Right renal cortex interstitium (tissue), 3 donors: ENCODE measurements at places on chromosomes 2 and 18.

DNA sequence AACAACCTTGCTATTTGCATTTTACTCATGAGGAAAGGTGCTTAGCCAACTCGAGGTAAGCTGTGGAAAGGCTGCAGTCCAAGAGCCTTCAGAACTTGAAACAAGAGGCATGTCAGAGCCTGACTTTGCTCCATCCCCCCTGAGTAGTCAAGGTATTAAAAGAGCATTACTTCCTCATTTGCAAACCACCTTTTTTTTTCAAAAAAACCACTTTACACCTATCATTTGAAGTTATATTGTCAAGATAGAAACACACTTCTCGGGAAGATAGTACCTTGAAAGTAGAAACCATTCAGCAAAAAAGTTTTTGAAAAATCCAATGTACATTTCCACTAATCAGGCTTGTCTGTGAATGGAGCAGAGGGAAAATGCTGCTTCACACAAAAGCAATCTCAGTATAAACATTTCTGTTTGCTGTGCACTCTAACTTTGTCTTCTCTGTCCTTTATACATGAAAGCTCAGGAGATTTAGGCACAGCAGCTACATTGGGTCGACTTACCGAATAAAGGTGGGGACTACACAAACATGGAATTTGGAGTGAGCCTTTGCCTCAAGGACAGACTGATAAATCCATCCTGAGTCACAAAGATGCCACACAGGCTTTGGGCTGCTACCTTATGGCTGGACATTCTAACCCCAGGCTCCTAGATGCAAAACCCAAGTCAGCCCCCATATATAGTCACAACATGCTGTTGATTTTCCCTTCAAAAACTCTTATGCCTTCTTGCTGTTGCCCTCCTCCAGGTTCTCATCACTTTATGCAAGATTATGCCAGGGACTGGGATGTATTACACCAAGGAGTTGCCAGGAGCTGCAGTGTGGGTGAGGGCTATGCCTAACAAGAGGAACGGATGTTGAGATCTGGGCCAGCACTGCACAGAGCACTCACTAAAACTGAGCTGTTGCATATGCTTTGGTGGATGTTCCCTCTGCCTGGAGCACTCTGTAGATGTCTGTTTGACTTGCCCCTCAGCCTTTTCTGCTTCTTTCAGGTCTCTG lies 41.4 kb upstream of the EML4 start:
- DNase-seq, result no peak

DNA sequence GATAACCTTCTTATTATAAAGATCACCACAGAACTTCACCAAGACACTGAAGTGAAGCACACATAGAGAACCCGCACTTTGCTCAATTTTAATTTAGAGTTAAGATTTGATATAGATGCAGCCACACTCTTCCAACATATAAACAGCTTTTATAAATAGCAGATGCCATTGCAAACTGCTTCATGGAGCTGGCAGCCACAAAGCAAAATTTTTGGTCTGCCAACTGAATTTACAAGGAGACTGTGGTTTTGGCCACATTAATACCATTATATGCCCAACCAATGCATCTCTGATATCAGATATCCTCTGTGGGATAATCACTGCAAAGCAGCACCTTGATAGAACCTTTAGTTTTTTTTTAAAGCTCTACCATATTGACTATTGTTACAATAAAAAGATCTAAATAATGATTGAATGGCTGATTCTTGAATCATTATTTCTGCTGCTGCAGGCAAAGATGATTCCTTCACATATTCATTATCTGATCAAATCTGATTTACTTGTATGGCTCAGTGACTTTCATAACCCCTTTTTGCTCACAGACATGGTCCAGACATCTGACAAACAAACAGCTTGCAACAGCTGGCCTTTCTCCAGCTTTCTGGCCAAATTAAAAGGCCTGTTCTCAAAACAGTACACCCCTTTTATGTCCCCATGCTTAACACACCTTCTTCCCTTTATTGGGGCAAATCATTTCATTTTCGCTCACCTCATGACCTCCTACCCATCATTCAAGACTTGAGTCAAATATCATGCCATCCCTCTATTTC lies 88.4 kb downstream of the METTL4 start:
- no peak for DNase-seq

DNA sequence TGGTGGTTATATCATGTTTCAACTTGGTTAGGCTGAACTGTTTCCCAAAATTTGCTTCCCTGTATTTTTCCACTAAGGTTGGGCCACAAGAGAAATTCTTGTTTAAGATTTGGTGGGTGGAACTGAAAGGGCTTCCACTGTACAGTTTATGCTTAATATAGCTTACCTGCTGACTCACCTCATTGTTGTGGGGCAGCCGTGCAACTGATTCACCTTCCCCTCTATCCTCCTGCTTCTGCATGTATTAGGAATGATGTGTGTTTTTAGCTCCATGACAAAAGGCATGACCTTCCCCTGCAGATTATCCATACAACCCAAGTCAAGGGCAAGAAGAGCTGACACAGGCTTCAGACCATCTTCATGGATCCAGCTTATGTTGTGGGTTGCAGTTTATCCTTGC lies 98.4 kb upstream of the GULP1 start:
- no peak for DNase-seq

DNA sequence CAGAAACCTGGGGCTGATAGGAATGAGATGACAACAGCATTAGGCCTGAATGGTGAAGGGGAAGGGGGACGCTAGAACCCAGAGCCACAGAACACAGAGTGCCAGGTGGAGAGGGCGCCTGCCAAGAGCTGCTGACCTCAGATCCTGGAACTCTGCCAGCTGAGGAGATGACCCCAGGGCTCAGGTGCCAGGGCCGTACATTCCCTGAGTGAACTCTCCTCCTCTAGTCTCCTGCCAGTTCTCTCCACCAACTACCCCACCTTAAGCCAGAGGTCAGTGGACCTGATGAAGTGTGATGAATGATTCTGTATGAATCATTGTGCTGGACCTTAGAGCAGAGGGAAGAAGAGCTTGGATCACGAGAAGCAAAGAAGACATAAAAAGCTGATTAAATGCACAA lies 1582.2 kb upstream of the ACVR2A start:
- no peak for DNase-seq

- no peak for DNase-seq
Measured at GRCh38 chr18:24731981-24732380, 271.5 kb downstream of the HRH4 start.

- no peak for DNase-seq
Measured at GRCh38 chr2:74390606-74391005, 10.5 kb upstream of the DCTN1 start.

DNA sequence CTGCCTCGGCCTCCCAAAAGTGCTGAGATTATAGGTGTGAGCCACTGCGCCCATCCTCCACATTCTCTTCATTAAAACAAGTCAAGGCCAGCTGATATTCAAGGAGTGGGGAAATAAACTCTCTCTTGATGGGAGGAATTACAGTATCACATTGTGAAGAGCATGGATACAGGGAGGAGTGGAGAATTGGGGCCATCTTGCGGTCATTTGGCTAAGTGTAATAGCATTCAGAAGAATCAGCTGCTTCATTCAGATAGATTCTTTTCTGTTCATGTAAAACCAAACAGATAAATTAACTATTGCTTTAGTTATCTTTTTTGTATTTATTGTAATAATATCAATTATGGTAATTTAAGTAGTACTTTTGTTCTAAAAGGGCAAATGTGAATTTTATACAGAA lies 156.3 kb downstream of the UBR3 start:
- no peak for DNase-seq

DNA sequence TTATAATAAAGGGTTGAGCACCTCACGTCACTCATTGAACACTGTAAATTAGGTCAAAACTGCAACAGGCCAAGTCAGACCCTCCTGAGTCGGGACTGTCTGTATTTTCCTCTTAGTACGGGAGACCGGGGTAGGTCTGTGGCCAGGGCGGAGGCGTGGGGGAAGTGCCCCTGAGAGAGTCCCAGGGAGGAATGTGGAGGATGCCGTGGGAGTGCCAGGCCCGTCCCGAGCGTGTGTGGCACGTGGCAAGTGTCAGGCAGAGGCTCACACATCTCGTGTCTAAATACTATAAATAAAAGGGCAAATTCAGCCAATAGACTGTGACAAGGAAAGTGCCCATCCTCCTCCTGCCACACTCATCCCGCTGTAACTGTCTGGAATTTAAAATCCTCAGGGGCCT lies 6.3 kb upstream of the HDAC4 start:
- no peak for DNase-seq

DNA sequence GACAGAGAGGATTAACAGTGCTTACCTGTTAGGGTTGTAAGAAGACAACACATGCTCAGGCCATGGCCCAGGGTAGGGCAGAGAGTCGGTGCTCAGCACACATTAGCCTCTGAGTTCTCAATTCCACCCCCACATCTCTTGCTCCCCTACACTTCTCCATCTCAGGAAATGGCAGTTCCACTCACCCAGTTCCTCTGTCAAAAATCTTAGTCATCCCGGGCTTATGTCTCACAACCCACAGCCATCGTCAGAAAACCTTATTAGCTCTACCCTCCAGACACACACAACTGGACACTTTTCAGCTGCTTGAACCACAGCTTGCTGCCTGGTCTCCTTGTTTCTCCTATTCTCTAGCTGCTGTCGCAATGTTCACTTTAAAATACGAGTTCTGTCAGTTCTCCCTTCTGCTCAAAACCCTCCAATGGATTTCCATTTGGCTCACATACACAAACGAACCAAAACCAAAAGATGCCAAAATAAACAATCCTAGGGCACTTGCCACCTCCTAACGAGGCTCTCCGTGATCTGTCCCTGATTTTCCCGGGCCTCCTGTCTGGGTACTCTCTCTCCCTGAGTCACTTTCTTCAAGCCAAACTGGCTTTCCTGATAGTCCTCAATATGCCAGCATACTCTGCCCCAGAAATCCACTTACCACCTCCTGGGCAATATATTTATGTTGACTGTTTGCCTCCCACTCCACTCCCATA lies 89.7 kb downstream of the KCTD1 start:
- no peak for DNase-seq

DNA sequence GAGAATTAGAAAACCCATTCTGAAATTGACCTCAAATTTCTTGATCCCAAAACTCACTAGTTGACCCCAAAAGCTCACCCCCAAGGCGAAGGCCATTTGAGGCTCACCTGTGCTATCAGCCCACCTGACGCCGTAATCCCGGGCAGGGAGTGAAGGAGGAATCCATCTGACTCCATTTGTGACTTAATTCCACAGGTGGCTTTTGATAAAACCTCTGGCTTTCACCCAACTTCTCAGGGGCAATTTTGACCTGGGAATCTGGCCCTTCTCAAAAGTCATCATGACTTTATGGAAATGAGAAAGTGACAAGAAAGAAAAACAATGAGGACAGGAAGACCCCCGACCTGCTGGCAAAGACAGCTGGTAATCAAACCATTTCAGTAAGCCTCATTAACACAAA lies 86.9 kb upstream of the SALL3 start:
- DNase-seq, result no peak

DNA sequence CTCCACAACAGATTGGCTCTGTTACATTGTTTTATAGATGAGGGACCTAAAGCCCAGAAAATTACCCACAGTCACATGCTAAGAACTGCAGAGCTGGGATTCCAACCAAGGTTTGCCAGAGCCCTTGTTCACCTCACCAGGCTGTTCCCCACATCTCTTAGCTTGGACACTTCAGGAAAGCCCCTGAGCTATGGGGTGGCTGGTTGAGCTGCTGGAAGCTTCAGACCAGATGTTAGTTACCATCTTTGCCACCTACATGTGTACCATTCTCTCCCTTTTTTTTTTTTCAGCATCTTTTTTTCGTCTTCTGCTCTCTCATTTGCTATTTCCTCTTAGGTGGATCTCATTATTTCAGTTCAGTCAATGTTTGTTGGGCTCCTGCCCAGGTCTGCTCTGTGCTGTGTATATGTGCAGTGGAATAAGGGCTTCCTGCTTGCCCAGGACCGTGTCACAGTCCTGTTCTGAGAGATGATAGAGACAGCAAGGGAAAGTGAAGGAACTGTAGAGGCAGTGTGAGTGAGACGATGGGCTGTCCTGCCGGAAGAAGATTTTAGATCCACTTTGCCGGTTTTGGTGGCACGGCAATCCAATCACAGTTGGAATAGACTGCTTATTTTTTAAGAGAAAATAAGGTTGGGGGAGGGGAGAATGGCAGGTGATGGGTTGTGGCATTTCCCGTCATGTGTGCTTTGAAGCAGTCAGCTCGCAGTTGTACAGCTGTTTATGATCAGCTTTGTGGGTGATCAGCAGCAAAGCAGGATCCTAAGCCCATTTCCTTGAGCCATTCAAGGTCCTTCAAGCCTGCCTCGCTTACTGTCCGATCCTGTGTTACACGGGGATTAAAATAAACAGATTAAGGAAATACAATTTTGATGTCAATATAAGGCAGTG lies 152.6 kb downstream of the RTN4 start:
- DNase-seq, result no peak

GRCh38 chr2:222752746-222753145 lies 81.3 kb downstream of the MOGAT1 start:
- no peak for DNase-seq

GRCh38 chr2:23213196-23213595 lies 171.8 kb upstream of the KLHL29 start:
- no peak for DNase-seq

DNA sequence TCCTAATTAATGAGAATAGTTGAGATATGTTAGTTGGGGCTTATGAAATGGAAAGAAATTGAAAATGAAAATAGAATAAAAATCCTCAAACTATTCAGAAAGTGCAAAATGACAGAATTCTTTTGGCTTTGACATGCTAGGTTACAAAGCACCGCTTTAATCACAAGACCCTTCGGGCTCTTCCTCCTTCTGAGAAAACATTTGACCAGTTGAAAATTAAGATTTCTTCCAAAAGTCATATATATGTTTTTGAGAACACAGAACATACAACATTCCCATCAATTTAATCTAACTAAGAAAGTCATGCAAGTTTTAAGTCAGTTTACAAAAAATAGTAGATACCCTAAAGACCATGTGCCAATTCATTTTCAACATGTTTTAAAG lies 2.2 kb upstream of the SLC40A1 start:
- no peak for DNase-seq

DNA sequence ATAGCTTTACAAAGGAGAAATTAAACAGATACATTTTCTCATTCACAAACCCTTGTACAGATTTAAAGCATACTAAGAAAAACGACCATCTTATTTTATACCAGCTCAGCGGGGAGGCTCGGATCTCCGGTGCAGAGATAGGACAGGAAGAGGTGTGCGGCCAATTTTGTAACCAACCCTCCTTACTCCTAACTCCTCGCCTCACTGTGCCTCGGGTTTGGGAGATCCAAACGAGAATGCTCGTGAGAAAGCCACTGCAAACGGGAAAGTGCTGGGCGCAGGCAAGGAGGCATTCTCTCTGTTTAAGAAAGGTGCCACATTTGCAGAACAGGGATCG lies 1.2 kb downstream of the KDSR start:
- DNase-seq, result no peak

- DNase-seq, result no peak
Measured at GRCh38 chr2:38218591-38218991, 142.6 kb upstream of the CYP1B1 start.

- peak; percentile 18 for DNase-seq
Measured at GRCh38 chr2:53576166-53576565, 191.4 kb upstream of the CHAC2 start.
